ENCODE measurements at places on chromosomes 5 and 9.
A peak's percentile ranks its signal among the peaks of the same experiment; 100 is the strongest.

DNA sequence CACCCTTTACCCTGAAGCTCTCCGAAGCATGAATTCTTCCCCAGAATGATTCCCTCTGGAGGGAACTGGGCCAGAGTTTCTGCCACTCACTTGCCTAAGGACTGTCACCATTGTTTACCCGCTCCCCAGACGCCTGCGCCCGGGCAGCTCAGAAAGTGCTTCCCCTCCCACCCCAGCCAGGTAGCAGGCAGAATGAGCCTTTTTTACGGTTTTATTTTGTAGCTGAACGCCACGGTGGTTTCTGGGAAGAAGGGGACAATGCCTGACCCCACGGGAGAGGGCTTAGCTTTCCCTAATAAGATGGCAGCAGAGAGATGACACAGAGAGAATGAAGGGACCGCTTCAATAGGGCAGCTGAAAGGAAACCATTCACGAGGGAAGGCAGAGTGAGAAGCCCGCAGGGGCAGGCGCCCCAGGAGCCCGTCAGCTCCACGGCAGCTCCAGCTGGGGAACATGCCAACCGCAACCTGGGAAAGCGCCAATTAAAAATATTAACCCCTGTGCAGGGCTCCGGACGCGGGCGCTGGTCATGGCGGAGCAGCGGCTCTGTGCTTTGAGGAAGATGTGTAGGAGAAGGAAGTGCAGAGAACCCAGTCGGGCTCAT is 20.4 kb upstream of the NTNG2 start:
- no peak for DNase-seq

DNA sequence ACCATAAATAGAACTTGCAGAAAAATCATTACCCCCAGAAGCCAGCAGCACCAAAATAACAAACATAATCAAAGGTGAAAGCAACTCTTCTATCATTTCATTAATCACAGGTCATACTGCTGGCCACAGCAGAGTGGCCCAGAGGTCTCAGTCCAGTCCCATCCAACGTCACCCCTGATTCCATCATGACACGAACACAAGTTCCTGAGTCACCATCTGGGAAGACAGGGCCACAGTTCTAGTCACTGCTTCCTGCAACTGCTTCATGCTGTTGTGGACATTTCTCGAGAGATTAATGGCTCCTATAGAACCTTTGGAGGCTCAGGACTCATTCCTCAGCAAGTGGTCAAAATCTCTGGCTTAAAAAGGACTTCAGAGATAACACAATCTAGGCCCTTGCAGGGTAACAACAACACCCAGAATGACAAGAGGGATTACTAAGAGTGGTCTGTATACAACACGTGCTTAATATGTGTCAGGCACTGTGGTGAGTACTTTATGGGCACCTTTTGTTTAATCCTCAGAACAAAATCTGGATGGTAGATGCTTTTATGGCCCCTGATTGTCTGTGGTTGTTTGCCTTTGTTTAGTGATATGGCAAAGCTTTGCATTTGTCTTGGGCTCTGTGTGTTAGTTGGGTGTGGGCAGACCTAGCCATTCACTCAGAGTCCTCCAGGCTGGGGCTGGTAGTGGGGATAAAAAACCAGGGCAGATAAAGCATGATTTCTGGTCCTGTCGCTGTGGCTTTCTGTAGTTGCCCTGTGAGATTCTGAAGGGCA is 184.3 kb downstream of the DAB2IP start:
- DNase-seq: no peak

GRCh38 chr5:91332267-91333045 is 50.7 kb downstream of the ARRDC3 start:
- DNase-seq: peak; percentile 52

DNA sequence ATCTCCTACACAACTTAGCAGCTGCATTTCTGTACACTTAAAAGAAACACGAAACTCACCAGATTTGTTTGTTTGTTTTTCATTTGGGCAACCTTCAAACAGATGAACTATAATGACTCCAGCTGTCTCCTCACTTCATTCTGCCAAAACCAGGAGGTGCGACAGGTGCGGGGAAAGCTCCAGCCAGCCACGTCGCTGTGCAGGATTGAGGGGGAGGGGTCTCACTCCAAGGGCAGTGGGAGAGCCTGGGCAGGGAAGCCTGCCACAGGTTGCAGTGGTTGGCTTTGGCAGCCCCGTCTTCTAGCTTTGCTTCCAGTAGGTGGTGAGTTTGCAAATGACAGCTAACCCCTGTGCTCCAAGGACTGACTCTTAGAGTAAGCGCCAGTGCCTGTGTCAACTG is 215.8 kb downstream of the CEMIP2 start:
- no peak for DNase-seq

GRCh38 chr5:67146574-67146973 is 50.0 kb downstream of the CD180 start:
- peak; percentile 29 for DNase-seq

DNA sequence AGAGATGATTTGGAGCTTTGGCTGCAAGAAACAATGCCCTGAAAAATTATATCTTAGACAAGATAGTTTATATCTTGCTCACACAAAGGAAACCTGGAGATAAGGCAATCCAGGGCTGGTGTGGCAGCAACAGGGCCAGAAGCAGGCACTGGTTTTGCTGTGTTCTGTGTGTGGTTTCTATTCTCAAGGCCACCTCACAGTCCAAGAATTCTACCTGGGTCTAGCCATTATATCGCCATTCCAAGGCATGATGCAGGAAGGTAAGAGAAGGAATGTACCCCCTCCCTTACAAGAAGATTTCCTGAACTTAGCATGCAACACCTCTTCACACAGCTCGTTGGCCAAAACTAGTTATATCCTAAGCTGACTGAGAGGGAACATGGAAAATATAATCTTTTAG is 74.5 kb upstream of the MEGF10 start:
- DNase-seq: no peak

DNA sequence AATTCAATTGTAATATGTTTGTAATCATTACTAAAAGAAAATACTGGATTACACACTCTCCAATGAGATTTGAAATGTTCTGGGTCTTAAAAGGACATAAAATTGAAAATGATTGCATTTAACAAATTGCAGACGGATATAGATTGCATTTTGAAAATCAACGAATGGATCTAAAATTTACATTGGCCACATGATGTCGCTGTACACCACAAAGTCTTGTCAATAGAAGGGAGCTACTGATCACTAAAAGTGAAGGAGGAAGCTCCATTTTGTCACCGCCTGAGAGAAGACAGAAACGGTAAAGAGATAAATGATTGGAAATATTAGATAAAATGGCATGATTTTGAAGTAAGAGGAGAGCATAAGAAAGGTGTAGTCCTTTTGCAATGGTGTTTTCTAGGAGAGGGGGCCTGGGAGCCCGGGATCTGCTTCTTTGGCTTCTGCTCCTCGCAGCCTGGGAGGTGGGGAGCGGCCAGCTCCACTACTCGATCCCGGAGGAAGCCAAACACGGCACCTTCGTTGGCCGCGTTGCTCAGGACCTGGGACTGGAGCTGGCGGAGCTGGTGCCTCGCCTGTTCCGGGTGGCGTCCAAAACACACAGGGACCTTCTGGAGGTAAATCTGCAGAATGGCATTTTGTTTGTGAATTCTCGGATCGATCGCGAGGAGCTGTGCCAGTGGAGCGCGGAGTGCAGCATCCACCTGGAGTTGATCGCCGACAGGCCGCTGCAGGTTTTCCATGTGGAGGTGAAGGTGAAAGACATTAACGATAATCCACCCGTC is at the start of gene PCDHA1:
Gene PCDHA1, plus strand, starts transcription at position 236 of the 782 bp plus-strand sequence.
- no peak for DNase-seq

DNA sequence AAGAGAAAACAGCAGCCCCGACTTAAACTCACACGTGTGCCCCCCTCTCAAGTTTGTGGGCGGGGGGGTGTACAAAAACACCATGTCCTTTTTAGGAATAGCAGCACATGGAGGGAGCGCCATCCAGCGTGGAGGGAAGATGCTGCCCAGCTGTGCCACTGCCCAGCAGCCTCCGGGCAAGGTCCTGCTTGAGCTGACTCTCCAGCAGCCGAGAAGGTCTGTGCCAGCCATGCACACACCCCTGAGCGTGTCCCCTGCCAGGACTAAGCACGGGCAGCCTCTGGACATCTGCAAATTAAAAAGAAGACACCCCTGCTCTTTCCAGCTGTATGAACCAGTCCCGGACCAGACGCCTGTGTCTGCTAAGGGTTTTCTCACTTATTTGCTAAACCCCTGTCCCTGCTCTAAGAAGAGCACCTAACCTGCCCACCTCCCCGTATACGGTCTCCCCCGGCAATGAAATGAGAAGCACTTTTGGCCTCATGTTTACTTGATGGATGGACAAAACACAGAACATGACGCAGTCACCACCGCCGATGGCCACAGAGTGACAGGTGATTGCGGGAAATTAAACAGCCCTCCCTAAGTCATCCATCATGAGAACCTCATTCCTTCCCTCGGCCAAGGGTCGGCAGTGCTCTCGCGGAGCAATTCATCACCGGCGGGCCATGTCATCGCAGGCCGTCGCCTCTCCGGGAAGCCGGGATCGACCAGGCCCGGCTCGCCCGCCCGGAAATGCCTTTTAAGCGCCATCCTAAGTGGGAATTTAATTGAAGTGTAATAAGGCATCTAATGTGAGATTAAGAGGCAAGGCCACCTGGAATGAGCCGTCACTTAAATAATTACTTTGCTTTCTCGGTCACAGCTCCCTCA is 96.9 kb downstream of the OLFM1 start:
- no peak for DNase-seq

DNA sequence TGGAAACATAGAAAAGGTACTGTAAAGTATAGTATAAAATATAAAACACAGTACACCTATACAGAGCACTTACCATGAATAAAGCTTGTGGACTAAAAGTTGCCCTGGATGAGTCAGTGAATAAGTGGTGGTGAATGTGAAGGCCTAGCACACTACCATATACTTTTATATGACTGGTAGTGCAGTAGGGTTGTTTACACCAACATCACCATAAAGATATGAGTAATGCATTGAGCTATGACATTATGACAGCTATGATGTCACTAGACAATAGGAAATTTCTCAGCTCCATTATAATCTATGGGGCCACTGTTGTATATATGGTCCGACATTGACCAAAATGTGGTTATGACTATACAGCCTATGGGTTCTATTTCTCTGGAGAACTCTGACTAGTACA is 291.8 kb upstream of the ACTBL2 start:
- DNase-seq: no peak

DNA sequence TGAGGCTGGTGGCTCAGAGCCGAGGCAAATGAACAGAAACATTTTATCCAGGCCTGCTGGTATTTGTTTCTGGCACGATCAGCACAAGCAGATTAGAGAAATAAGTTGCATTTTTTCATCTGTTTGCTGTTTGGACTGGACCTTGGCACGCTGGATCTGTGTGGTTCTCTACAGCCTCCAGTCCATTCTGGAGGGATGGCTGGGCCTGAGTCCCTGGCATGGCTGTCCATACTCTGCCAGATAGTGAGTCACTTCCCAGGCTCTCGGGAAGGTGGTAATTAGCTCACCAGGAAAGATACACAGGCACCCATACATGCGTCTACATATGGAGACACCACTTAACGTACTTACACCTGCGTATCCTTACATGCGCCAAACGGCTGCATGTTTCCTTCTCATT is 78.6 kb downstream of the SPRY4 start:
- peak; percentile 98 for DNase-seq

GRCh38 chr9:111158363-111158762 is 120.1 kb upstream of the LPAR1 start:
- peak; percentile 87 for DNase-seq

DNA sequence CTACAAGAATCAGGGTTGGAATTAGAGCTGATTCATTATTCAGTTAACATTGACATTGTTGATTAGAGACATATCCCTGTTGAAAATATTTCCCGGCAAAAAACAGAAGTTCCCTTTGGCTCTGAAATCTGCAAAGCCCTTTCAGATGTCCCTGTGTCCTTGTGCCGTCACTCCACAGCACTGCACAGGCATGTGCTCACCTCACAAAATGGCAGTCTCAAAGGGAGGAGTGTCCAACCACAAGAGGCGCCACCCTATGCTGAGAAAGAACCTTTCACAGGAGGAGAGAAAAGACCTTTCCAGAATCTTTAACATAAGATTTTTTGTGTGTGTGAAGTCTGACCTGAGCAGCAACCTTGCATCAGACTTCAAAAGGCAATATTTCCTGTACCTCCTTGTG is 112.8 kb upstream of the PRSS3 start:
- DNase-seq: no peak

- no peak for DNase-seq
These were observed 265.2 kb upstream of the RASA1 start for GRCh38 chr5:87002485-87002884.

GRCh38 chr9:99731950-99732349 is 89.7 kb upstream of the NR4A3 start:
- DNase-seq: no peak

GRCh38 chr5:78501411-78502352 is 141.3 kb downstream of the SCAMP1 start:
- DNase-seq: peak; percentile 69

DNA sequence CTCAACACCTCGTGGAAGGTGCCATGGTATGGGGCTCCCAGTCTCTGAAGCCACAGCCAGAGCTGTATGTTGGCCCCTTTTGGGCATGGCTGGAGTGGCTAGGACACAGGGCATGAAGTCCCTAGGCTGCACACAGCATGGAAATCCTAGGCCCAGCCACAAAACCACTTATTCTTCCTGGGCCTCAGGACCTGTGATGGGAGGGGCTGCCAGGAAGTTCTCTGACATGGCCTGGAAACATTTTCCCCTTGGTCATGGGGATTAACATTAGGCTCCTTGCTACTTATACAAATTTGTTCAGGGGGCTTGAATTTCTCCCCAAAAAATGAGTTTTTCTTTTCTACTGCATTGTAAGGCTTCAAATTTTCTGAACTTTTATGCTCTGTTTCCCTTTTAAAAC is 2091.2 kb upstream of the ACO1 start:
- no peak for DNase-seq

GRCh38 chr5:149489605-149490037 is 61.6 kb downstream of the CSNK1A1 start:
- DNase-seq: peak; percentile 89

GRCh38 chr5:94173100-94173499 is 431.7 kb upstream of the POU5F2 start:
- peak; percentile 29 for DNase-seq

GRCh38 chr9:38277601-38278200 is 114.8 kb upstream of the ALDH1B1 start:
- no peak for DNase-seq

- peak; percentile 52 for DNase-seq
These were observed 34.2 kb upstream of the MYOT start for GRCh38 chr5:137833463-137833862.

GRCh38 chr9:136748666-136749611 is 614 bp upstream of the LCN6 start:
- no peak for DNase-seq
